ENCODE measurements at places on chromosomes 6 and 20.

GRCh38 chr20:63734111-63734945 is 2.1 kb upstream of the LIME1 start:
- H3K27ac ChIP-seq: no peak overlapping the region
- H3K4me1 ChIP-seq: peaks cover 32% of the 10 kb centered on the region
- no peak overlapping the region for H3K4me3 ChIP-seq
- no peaks in the 10 kb centered on the region for H3K27me3 ChIP-seq

- H3K4me3 ChIP-seq: no peak overlapping the region
- H3K27me3 ChIP-seq: no peaks in the 10 kb centered on the region
- H3K27ac ChIP-seq: no peak overlapping the region
- H3K4me1 ChIP-seq: no peaks in the 10 kb centered on the region
- no peak for DNase-seq
Observed at GRCh38 chr20:20731945-20732296, 19.5 kb upstream of the RALGAPA2 start.

DNA sequence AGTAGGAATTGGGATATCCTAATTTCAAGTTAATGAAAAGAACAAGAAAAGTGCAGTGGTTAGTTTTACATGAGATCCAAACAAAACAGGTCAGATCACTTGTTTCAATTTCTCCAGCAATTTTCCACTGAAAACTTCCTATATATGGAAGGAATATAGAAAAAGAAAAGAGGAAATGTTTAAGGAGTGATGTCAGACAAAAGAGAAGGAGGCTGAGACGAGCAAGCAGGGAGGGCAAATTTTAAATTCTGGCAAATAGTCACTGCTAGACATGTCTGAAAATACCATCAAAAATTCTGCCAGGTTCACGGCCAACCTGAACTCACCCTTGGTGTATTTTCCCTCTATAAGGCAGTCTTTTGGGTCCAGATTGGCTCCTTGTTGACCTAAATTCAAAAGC is 9.5 kb upstream of the NUP153 start:
- no peak overlapping the region for H3K27ac ChIP-seq
- H3K4me1 ChIP-seq: no peaks in the 10 kb centered on the region
- no peak for DNase-seq
- H3K36me3 ChIP-seq: no peaks in the 10 kb centered on the region
- no peaks in the 10 kb centered on the region for H3K27me3 ChIP-seq
- no peak overlapping the region for H3K4me3 ChIP-seq

DNA sequence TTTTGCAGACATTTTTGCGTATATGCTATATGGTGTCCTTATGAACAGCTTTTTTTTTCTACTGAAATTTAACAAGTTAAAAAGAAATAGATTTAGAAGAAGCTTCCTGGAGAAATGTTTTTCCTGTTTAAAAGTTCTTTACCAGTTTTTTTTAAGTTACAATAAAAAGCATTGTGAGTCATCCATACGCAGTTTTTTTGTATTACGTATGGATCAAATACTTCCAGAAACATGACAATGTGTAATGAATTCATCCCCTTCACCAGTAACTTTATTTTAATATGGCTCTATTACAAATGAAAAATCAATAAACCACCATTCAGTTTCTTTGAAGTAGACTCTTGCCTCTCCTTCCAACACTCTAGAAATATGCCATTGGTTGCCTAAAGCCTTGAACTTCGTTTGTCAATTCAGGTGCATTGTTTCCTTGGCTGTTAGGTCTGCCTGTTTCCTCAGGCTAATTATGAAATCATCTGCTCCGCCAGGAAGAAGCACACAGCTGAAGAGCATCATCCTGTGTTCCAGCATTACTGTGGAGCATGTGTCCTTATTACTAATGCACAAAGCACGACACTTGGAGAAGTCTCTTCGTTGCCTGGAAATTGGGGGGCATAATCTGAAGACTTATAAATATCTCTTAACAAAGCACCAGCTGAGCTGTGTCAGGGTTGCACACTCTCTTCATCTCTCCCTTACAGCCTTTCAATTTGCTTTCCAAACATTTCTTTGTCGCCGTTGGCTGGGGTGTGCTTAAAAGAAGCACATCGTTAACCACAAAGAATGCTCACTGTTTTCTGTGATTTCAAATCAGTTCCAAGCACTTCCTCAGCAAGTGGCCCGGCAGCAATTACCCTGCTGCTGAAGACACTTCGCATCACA is 9.6 kb downstream of the MOXD1 start:
- H3K27me3 ChIP-seq: no peaks in the 10 kb centered on the region
- H3K36me3 ChIP-seq: no peaks in the 10 kb centered on the region
- DNase-seq: no peak
- peaks cover 7% of the 10 kb centered on the region for H3K4me1 ChIP-seq
- H3K4me3 ChIP-seq: no peak overlapping the region

DNA sequence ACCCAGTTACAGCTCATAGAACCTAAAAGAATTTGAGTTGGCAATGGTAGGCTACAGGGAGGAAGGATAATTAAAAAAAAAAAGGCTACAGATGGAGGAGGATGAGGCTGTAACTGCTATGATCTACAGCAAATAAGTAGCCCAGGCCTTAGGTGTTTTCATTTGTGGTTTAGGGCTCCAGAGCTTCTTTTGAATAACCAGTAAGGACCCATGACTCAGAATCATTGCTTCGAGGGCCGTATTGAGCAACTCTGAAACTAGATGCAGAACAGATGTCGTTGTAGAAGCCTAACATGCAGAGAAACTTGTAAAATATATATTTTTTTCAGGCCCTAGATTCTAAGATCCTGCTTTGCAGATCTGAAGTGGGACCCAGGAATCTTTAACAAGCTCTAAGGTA is 19.0 kb upstream of the ASIP start:
- H3K36me3 ChIP-seq: no peaks in the 10 kb centered on the region
- no peaks in the 10 kb centered on the region for H3K4me1 ChIP-seq
- no peak overlapping the region for H3K4me3 ChIP-seq
- H3K27me3 ChIP-seq: peaks cover 4% of the 10 kb centered on the region
- no peak for DNase-seq
- H3K27ac ChIP-seq: no peak overlapping the region

DNA sequence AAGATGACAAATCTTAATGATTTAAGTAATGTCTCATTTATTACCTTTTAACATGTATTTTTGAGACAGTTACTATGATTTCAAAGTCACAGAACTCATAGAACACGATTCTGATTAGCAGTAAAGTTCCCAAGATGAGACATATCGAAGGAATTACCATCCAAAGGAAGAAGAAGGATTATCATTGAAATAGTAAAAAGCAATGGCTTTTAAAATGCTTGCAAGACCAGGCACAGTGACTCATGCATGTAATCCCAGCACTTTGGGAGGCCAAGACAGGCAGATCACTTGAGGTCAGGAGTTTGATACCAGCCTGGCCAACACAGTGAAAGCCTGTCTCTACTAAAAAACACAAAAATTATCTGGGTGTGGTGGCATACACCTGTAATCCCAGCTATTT is 219.2 kb downstream of the KHDC1L start:
- no peaks in the 10 kb centered on the region for H3K4me1 ChIP-seq
- no peaks in the 10 kb centered on the region for H3K27me3 ChIP-seq
- H3K27ac ChIP-seq: no peak overlapping the region
- H3K4me3 ChIP-seq: no peak overlapping the region

GRCh38 chr6:105769987-105770386 is 316.1 kb upstream of the PRDM1 start:
- H3K27ac ChIP-seq: no peak overlapping the region
- H3K27me3 ChIP-seq: no peaks in the 10 kb centered on the region
- H3K4me3 ChIP-seq: no peak overlapping the region
- DNase-seq: no peak

- H3K4me3 ChIP-seq: no peak overlapping the region
- DNase-seq: no peak
- H3K4me1 ChIP-seq: no peaks in the 10 kb centered on the region
- no peak overlapping the region for H3K27ac ChIP-seq
- no peaks in the 10 kb centered on the region for H3K27me3 ChIP-seq
Observed at GRCh38 chr6:93371756-93372155, 47.6 kb downstream of the EPHA7 start.

- H3K27ac ChIP-seq: peak overlapping the region; percentile 96
- H3K36me3 ChIP-seq: no peaks in the 10 kb centered on the region
- peak overlapping the region; percentile 97 for H3K4me3 ChIP-seq
Observed at GRCh38 chr6:43172104-43173007, 1.3 kb downstream of the SRF start.

GRCh38 chr6:8900056-8900455 is 464.7 kb upstream of the SLC35B3 start:
- no peaks in the 10 kb centered on the region for H3K4me1 ChIP-seq
- no peak overlapping the region for H3K27ac ChIP-seq
- no peak overlapping the region for H3K4me3 ChIP-seq

DNA sequence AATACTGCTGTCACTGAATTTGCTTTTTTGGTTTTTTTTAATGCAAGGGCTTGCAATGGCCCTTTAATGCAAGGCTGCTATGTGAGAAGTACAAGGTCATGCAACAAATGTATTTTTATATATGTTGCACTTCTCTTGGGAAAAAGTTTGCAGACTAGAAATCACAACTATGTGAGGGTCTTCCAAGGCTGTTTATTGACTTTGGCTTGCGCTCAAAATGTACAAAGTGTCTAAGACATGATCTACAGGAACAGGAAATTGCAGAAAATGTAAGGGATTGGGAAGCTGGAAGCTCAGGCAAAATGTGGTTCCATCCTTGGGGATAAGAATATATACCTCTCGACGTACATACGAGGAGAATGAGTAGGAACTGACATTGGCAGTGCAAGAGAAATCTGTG is 92.2 kb upstream of the F13A1 start:
- no peak overlapping the region for H3K4me3 ChIP-seq
- peaks cover 18% of the 10 kb centered on the region for H3K4me1 ChIP-seq
- DNase-seq: no peak
- no peak overlapping the region for H3K27ac ChIP-seq
- H3K36me3 ChIP-seq: no peaks in the 10 kb centered on the region

DNA sequence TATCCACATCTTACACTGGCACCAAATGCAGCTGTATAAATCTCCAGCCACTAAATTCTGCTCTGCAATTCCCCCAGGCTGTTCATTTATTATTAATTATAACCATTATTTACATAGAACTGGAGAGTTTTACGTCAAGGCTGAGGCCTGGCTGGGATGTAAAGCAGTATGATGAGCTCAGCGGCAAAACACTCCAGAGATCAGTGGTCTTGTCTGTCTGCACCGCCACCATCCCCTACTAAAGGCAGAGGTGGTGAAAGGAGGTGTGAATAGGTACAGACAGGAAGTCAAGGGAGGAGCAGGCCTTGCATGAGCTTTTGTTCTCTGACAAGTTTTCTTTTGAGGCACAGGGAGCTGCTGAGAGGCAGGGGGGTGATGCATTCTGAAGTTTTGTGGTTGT is 159.9 kb upstream of the PCSK2 start:
- no peak overlapping the region for H3K27ac ChIP-seq
- H3K36me3 ChIP-seq: no peaks in the 10 kb centered on the region
- no peak overlapping the region for H3K4me3 ChIP-seq

GRCh38 chr20:34058831-34059230 is 53.2 kb downstream of the EIF2S2 start:
- H3K36me3 ChIP-seq: no peaks in the 10 kb centered on the region
- H3K4me3 ChIP-seq: no peak overlapping the region
- no peaks in the 10 kb centered on the region for H3K27me3 ChIP-seq
- no peak for DNase-seq
- no peak overlapping the region for H3K27ac ChIP-seq
- H3K4me1 ChIP-seq: no peaks in the 10 kb centered on the region

DNA sequence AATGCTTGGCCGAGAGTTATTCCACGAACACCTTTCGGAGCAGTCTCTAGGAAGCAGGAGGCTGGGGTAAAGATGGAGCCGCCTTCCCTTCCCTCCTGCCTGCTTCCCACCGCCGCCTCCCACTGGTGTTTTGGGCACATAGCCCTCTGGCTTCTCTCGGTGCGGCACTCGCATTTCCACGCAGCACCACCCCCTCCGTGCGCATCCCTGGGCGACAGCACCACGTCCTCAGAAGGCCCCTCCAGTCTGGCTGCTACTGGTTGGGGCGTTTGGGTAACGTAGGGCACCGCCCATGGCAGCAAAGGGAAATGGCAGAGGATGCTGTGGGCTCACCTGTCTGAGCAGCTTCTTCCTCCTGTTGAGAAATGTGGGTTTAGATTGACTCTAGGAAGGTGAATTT is 2.4 kb downstream of the COL20A1 start:
- no peak for DNase-seq
- H3K27me3 ChIP-seq: peaks cover 72% of the 10 kb centered on the region
- H3K4me3 ChIP-seq: no peak overlapping the region
- no peak overlapping the region for H3K27ac ChIP-seq

DNA sequence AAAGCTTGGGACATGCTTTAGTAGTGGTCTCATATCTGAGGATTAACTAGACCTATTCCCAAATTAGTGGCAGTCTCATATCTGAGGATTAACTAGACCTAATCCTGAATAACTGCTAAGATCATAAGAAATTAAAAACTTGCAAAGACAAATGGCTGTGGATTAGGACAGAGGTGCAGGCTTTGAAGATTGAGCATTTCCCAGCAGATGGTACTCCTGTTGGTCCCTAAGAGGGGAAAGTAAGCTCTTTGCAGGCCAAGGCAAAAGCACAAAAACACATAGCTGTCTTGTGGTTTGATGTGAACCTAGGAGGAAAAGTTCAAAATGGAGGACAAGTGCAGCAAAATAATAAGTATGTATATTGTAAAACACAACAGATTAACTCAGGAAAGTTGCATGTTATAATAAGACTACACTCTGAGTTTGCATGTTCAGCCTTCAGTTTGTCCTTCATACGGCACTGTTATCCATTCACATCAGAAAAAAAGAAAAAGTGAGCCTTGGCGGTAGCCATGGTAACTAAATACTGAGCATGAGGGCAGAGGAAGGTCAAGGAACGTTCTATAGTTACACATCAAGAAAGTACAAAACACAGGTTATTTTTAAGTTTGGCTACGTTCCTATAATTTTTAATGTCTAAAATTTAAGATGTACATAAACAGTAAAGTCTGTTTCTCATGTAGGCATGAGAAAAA is 62.8 kb downstream of the FILIP1 start:
- no peaks in the 10 kb centered on the region for H3K36me3 ChIP-seq
- H3K4me1 ChIP-seq: no peaks in the 10 kb centered on the region
- no peaks in the 10 kb centered on the region for H3K27me3 ChIP-seq
- DNase-seq: no peak
- peak overlapping the region; percentile 7 for H3K27ac ChIP-seq
- no peak overlapping the region for H3K4me3 ChIP-seq

DNA sequence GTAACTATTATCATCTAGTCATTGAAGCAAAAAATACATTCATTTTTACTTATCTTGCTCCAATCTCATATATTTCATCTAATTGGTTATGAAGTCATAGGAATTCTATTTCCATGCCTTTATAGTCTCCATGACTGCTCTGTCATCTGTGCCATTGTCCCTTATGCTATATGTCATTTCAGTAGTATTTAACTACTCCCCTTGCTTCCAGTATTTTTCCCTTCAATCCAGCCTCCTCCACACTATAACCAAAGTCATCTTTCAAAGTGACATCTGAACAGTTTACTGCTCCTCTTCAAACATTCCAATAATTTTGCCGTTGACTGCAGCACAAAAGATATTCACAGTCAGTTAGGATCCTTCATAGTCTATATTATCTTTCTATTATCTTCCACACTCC is 216.6 kb upstream of the HS3ST5 start:
- H3K27ac ChIP-seq: no peak overlapping the region
- no peaks in the 10 kb centered on the region for H3K36me3 ChIP-seq
- DNase-seq: no peak
- H3K4me1 ChIP-seq: no peaks in the 10 kb centered on the region

- no peaks in the 10 kb centered on the region for H3K36me3 ChIP-seq
- H3K4me3 ChIP-seq: no peak overlapping the region
- no peaks in the 10 kb centered on the region for H3K27me3 ChIP-seq
- DNase-seq: no peak
Observed at GRCh38 chr6:63352069-63352543, 32.3 kb upstream of the LGSN start.

Measured in tibial nerve (tissue), 4 donors.